Stimulated activated CD4-positive, alpha-beta T cell treated with anti-CD3 and anti-CD28 coated beads, Interleukin-2, amount 100 ng/mL, for 48 hours (primary cell): ENCODE measurements at places on chromosomes 11 and 22.

DNA sequence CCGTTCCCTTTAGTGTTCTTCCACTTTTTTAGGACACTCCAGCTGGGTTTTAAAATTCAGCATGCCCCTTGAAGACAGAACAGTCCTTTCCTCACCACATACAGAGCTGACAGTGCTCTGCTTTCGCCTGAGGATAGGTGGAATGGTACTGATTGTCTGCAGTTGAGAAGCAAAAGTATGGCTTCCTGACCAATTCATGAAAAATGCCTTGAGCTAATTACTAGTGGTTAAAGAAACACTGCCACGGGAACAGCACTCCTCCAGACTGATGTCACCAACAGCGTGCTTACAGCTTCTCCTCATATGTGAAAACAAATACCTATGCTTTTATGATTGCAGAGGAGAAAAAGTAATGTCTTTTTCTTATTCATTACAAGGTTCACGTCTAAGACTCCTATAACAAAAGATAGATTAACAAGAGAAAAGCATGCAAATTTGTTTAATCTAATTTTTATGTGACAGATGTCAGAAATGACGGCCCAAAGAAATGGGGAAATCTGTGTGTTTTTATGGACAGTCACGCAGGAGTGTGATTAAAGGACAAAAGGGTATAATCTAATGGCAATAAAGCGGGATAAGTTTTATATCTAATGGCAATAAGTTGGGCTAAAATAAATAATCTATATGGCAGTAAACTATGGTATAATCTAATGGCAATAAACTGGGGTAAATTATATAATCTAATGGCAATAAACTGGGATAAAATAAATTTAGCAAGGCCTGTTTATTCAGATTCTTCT lies 123.4 kb upstream of the ARHGAP42 start:
- DNase-seq: no peak

DNA sequence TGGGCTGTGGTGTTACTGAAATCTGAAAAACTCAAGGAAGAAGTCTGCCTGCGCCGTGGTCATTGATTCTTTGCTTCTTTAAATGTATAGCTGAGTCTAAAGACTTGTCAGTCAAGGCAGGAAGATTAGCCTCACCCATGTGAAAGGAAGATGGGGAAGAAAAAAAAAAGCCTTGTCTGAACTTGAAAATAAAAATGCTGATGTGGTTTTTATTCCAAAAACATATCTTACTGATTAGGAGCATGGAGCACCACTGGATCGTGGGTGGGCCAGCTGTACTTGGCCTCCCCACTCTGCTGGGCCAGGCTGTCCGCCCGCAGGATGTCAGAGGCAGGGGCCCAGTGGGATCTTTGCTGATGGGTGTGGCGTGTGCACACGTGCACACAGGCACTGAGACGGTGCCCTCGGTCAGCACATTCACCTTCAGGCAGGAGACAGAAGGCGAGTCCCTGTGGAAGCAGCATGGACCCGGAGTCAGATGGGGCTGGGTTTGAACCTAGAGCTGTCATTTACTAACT lies 111.9 kb downstream of the WNT7B start:
- DNase-seq: no peak

DNA sequence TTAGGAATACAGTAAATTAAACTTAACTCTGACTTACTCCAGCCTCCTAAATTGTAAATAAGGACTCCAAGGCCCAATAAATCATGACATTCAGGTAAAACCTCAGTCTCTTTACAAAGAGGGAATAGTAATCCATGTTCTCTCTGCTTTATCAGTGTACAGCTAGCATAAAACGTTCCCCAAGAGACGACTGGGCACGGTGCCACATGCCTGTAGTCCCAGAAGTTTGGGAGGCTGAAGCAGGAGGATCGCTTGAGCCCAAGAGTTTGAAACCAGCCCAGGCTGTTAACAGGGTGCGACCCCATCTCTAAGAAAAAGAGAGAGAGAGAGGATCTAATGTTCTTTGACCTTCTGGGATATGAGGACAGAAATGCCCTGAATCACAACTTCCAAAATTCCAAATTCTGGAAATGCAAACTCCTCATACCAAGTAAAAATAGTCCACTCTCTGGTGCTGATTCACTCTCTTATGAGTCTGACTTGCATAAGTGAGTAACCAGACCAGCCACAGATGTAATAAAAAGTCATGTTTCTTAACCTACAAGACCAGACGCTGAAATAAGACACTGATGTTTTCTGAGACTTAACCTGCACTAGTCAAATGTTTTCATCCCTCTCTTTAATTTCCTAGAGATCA lies 25.5 kb downstream of the NNMT start:
- no peak for DNase-seq

- no peak for DNase-seq
Observed at GRCh38 chr11:6799402-6799801, at the start of gene OR6A2. Gene OR6A2, minus strand, starts transcription at chr11:6799689. Its CDS starts 3,981 bp downstream, at chr11:6795708.

GRCh38 chr11:40149721-40150120 lies 1309.7 kb downstream of the LRRC4C start:
- no peak for DNase-seq

- DNase-seq: no peak
Observed at GRCh38 chr11:17604201-17604914, 57.3 kb downstream of the OTOG start.

- peak; percentile 2 for DNase-seq
Observed at GRCh38 chr11:36594316-36594989, at the start of gene IFTAP. Gene IFTAP, plus strand, starts transcription at chr11:36594502. Its CDS starts 15,602 bp downstream, at chr11:36610104.

DNA sequence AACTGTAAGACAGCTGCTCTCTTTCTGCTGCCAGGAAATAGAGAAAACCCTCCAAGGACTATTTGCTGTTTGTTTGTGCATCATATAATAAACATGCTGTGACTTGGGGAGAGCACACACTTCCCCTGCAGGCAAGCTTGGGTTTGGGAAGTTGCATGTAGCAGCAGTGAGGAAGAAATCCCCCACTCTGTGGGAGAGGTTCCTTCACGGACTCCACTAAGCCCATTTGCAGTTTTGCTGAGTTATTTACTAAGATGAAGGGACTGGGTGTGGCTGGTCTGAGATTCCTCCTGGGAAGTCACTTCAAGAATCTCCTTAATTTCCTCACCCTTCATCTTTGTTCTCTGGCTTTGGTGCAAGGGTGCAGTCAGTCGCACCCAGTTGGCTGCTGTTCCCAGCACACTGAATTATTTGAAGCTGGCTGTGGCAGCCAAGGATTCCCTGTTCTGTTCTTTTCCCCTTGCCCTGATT lies 104.9 kb downstream of the ARFGAP2 start:
- no peak for DNase-seq

GRCh38 chr22:27535452-27535851 lies 266.1 kb downstream of the MN1 start:
- DNase-seq: no peak

GRCh38 chr22:44247923-44248892 lies 64.5 kb downstream of the SHISAL1 start:
- no peak for DNase-seq

DNA sequence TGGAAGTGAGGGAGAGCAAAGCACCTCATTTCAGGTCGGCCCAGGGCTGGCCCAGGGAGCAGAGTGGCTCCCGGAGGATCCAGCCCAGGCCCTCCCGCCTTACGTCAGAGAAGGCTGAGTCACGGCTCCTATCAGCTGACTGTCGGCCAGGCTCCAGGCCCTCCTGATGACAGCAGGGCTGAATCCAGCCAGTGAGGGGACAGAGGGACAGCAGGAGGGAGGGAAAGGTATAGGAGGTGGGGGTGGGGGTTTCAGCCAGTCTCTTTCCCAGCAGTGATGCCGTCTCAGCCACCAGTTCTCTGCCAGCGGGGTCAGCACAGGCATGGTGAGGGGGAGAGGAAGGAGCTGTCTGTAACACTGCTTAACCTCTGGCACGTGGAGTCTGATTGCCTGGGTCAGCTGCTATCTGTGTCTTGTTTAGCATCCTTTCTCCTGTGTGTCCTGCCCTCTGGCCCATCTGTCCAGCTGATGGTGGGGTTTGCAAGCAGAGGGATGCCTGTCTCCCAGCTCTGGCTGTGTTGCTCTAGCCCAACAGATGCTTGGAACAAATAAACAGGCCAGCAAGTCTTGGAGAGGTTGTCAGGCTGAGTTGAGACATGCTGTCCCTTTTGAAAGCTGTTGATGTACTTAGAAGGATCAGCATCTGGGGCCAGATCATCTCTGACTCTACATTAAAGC lies 74.0 kb downstream of the ADAMTS15 start:
- no peak for DNase-seq

DNA sequence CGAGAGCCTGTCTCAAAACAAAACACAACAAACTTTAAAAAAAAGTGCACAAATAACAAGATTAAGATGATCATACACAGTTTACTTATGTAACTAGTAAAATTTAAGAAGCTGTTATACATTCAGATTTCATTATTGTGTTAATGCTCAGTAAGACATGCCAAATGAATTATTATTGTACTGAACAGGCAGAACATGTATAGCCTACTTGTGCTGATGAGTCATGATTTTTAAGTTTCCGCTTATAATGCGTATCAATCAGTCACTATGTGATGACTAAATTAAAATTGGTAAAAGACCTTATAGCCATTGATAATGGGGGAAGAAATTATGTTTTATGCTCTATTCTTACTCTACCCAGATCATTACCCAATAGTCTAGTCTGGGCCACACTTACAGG lies 20.5 kb upstream of the EXPH5 start:
- DNase-seq: no peak

DNA sequence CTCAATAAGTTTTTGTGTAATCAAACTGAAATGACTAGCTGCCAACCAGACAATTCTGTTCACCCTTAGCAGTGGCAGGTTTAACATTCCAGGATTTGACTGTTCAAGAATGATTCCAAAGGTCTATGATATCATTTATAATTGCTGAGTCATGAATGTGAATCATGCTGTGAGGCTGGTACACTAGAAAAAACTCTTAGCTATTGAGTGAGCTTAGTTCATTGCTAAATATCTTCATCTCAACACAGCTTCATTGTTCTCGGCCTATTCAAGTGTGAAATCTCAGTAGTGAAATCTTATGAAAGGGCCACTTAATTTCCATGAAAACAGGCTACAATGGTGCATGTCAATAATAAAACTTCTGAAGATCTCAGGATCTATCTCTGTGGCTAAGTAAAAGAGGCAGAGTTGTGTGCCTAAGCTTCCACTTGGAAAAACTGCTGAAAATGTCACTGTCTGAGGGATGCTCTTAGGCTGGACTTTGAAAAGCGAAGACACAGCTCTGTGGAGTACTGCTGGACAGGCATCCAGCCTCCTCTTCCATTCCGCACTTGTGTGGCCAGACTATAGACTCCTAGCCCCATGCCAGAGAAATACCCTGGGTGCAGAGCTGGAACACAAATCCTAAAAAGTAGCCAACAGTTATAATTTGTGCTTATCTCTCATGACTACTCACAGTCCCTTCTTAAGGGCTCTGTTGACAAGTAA lies 12.8 kb downstream of the AQP11 start:
- DNase-seq: no peak

DNA sequence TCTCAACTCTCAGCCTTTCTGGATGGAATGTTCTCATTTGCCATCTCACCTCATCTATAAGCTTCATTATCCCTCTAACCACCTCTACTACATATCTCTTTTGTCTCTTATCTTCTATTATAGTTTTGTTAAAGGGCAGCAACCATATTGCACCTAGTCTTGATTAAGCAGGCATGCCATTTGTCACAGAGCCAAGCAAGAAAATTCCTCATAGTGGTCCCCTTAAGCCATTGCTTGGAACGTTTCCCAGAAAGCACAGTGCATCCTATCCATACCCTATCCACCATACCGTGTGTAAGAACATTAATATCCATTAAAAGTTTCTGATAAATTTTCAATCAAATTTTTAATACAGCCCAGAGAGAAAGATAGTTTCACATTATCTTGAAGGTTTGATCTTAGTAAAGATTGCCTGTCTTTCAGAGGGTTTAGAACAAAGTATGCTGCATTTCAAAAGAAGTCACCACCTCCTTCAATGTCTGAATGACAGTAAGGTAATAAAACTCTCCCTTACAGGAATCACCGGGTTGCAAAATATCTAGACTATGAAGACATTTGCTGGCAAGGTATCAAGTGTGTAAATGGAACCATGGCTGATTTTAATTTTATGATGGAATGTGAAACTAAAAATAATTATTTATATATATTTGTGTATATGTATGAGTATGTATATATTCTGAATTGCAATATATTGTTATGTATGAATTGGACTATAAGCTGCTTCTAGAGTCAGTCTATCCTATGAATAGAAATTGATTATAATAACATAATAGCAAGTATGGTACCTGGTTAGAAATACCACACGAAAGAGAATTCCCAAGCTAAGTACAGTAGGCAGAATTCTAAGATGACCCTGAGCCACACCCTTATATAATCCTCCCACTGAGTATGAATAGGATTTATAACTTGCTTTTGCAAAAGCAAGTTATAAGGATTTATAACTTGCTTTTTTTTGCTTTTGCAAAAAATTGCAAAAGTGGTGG lies 1296.3 kb downstream of the LRRC4C start:
- no peak for DNase-seq

- no peak for DNase-seq
Observed at GRCh38 chr11:68160100-68160695, 39.0 kb upstream of the CHKA start.

- no peak for DNase-seq
Observed at GRCh38 chr11:15569305-15570025, 454.7 kb downstream of the INSC start.

GRCh38 chr11:69958308-69958707 lies 119.8 kb upstream of the ANO1 start:
- DNase-seq: no peak

DNA sequence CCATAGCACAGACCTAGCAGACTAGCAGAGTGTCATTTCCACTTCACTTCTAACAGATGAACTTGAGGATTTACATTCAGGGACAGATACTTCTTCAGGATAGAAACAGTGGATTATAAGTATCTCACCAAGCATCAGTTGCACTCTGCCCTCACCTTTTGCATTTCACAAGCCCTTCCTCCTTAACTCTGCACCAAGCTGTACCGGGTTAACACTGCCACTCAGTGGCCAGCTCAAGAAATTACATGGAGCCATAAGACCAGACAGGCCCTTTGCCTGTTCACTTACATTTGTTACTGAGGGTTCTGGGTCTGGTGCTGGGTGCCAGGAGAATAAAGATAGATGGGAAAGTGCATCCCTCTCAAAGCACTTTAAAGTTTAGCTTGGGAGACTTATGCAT lies 309.8 kb downstream of the SHANK2 start:
- DNase-seq: peak; percentile 6

- DNase-seq: no peak
Observed at GRCh38 chr11:69339041-69339733, 45.2 kb downstream of the MYEOV start.

GRCh38 chr11:36295926-36296325 lies at the start of gene PRR5L:
Gene PRR5L, plus strand, starts transcription at chr11:36296288. Its CDS starts 104,834 bp downstream, at chr11:36401122.
- DNase-seq: no peak
